ENCODE measurements at places on chromosomes 2 and 18.

- no peak for DNase-seq
Measured at GRCh38 chr2:101153077-101153707, 2.0 kb upstream of the TBC1D8 start.

DNA sequence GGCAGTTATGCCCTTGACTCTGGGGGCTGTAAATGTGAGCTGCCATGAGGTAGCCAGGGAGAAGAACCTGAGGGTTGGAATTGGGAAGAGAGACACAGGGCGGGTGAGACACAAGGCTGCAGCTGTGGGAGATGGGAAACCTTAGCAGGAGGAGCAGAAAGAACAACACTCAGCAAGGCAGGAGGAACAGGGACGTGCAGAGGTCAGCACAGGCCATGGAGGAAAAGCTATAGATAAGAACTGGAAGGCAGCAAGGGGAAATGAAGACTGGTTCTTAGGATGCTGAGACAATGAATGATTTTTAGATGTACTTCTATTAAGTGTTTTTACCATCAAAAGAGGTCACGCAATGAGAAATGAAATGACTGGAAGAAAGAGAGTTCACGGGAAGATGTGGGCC is 80.2 kb downstream of the USP40 start:
- DNase-seq, result no peak

GRCh38 chr2:233999182-233999581 is 51.3 kb upstream of the SPP2 start:
- no peak for DNase-seq

DNA sequence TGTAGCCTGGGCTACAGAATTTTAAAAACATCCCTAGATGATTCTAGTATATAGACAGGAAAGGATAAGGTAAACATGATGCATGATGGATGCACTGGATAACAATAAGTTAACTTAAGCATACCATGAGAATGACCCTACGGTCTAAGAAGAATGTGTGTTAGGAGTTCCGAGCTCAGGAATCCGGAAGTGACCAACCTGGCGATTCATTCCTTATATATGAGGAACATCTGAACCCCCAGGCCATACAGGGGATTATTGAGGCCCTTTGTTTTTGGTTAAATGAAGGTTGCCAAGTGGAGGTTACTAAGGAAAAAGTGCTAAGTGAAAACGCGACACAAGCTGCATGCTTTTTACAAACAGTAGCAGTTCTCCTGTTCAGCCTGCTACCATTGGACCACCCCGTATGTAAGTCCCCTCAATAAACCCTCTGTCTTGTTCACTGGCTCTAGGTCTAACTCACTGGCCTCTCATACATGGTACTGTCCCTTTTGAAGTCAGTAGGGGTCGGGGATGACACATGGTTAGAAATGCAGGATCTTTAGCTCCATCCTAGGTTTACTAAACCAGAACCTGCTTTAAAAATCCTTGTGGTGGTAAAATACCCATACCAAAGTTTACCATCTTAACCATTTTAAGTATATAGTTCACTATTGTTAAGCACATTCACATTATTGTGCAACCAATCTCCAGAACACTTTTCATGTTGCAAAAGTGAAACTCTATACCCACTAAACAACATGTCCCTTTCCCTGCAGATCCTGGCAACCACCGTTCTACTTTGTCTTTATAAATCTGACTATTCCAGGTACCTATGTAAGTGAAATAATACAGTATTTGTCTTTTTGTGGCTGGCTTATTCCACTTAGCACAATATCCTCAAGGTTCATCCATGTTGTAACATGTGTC is 111.0 kb upstream of the MAP4K3 start:
- DNase-seq, result no peak

GRCh38 chr2:23199115-23199918 is 185.7 kb upstream of the KLHL29 start:
- no peak for DNase-seq

GRCh38 chr2:70725505-70725904 is 42.5 kb downstream of the ADD2 start:
- DNase-seq, result no peak
